AG08395 (cell line): ENCODE measurements at places on chromosomes 16 and 17.

- DNase-seq = peak; percentile 67
These were observed 16.8 kb downstream of the NQO1 start for GRCh38 chr16:69709456-69710084.

- no peak for DNase-seq
These were observed 215.1 kb downstream of the RBFOX1 start for GRCh38 chr16:7547736-7548135.

DNA sequence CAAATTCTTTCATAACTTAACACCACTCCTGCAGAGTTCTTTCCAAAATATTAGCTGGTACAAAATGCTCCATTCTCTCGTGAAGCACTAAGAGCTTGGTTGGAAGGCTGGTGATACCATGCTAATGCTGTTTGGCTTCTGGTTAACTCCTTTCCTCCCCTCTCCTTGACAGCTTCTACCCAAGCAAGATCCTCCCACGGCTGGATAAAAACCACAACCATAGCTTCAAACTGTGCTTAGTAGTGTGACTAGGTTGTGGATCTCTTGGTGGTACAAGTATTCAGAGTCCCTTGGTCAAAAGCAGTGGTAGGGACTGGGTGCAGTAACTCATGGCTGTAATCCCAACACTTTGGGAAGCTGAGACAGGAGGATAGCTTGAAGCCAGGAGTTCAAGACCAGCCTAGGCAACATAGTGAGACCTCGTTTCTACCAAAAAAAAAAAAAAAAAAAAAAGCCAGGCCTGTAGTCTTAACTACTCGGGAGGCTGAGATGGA is 2.3 kb downstream of the PHAF1 start:
- no peak for DNase-seq

- DNase-seq = no peak
These were observed 4.6 kb downstream of the IL21R start for GRCh38 chr16:27406511-27407128.

GRCh38 chr17:64158406-64158805 is 28.5 kb upstream of the ERN1 start:
- no peak for DNase-seq

DNA sequence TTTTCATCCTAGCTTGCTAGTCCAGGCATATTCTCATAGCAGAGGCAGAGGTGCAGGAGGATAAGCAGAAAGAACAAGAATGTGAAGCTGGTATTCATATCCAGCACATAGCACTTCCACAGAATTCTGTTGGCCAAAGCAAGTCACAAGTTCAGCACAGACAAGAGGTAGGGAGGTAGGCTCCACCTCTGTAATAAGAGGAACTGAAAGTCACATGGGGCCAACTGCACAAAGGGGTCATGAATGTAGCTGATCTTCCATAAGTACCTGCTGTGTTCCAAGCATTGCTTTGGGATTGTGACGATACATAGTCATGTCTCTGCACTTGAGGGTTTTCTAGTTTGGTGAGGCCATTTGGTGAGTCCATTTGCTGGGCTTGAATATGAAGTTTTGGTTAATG is 110.8 kb upstream of the MPHOSPH6 start:
- no peak for DNase-seq

GRCh38 chr17:17035920-17036523 is 6.2 kb upstream of the MPRIP start:
- DNase-seq = no peak

DNA sequence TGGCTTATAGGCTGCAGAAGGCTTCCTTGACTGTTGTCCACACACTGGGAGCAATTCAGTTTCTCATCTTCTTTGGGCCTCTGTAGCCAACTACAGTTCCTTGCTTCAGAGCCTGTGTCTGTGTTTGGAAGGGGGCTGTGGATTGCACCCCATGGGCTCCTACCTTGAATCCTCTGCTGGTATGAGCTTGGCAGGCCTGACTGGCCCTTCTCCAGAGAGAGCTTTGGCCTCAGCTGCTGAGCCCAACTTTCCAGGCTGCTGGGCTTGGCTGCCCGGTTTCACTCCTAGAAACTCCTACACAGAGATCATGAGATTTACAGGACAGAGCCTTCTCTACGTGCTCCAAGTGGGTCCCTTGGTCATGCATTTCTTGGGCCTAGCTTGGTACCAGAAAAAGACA is 354.4 kb downstream of the SNX29 start:
- DNase-seq = peak; percentile 23

GRCh38 chr16:16092925-16093627 is 130.2 kb downstream of the ABCC6 start:
- no peak for DNase-seq

- no peak for DNase-seq
These were observed 142.7 kb upstream of the GNAO1 start for GRCh38 chr16:56048425-56049105.

DNA sequence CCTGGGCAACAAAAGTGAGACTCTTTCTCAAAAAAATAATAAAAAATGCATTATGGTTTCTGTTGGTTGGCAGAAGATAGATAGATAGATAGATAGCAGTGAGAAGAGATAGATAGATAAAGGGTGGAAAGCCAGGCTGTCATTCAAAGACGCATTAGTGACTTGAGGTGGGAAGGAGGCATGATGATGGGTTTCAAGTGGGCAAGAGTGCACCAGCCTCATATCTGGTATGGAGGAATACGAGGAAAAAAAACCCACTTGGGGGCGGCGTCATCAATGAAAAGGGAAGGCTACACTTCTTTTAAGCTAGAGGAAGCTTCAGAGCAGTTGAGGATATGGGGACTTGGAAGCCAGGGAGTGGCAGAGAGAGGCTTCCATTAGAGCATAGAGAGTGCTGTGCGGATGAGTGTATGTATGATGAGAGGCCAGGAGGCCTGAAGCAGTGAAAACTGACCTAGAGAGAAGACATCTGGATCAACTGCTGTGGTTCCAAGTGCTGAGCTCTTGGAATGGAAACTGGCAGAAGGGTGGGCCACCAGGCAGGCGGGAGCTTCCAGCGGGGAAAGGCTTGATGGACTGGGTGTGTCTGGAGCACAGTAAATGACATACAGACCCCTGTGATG is 31.8 kb downstream of the CEP95 start:
- no peak for DNase-seq

DNA sequence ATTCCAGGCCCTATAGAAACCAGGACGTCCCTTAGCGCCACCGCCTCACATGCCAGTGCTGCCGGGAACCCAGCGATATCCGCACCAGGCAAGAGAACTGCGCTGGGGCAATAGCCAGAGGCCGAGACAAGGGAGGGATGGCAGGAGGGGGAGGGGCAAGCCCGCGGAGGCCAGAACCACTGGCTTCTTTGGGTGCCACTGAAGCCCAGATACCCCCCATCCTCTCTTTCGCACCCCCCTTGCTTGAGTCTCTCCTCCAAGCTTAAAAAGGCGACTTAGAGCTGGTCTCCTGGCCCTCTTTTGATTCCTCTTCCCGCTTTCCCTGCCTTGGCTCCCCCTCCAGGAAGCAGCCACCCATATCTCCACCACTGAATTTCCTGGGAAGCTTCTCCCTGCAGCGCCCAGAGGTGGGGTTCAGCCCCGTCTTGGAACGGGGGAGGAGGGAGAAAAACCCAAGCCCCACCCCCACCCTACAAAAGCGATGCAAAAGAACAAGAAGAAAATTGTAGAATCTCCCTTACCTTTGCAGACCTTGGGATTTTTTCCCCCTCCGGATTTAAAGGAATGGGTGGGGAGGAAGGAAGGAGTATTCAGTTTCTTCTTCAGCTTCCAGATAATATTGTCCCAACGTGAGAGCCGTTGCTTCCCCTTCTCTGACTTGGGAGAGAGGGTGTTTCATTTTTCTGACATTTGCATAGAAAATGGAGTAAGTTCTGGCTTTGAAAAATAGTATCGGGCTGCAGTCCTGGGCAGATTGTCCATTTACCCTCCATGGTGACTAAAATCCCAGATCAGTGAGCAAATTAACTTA is 622 bp downstream of the HOXB6 start:
- no peak for DNase-seq

DNA sequence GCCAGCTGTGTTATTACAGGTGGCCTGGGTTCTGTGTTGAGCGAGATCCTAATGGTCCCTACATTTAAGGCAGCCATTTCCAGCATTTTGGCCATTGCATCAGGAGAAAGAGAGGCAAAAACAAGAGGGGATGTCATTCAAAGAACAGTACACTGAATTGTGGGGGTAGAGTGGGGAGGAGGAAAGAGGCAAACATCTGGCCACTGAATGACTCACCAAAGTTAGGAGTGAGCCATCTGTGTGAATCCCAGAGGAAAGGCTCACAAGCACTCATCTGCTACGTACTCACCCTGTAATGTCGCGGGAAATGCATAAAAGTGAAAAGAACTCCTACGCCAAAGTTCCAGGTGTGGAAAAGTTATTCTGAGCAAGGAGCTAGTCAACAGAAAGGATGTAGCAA is 16.7 kb downstream of the KRABD2 start:
- DNase-seq = peak; percentile 89

- peak; percentile 93 for DNase-seq
These were observed 73.6 kb downstream of the IL21R start for GRCh38 chr16:27475561-27475960.

DNA sequence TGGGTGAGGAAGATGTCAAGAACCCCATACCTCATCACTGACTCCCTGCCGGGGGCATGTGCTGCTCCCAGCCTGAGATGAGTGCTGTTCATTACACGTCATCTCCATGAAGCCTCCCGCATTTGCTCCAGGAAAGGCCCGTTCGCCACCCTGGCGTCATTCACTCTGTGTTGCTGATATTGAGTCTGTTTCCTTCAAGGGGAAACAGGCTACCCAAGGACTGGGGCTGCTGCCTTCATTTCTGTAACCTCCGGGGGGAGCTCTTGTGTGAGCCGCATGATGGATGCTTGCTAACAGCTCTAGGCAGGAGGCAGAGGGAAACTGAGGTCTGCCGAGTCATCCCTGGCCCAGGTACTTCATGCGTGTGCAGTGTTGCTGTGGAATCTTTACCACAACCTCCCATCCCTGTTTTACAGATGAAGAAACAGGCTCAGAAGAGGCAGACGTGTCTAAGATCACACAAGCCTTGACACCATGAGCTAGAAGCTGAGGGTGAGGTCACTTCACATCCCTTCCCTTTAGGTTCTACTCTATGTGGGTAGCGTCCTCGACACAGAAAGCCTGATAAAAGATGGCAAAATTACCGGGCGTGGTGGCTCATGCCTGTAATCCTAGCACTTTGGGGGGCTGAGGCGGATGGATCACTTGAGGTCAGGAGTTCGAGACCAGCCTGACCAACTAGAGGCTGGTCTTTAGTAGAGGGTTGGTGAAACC is 3.5 kb upstream of the ARMC5 start:
- DNase-seq = no peak

DNA sequence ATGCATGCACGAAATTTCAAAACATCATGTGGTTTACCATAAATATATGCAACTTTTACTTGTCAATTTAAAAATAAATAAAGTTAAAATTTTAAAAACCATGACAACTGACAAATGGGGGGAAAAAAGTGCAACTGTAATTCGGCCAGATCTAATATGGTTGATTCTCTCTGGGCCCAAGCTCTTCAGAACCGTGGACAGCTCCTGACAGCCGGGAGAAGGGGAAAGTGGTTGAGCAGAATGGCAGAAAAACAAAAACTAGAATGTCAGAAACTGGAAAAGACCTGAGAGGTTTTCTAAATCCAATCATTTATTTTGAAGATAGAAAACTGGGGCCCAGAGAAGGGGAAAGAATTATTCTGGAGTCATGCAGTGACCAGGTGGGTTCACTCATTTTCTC is 126.6 kb downstream of the TMEM132E start:
- peak; percentile 13 for DNase-seq

GRCh38 chr17:9022573-9023391 is 1.5 kb downstream of the NTN1 start:
- no peak for DNase-seq

DNA sequence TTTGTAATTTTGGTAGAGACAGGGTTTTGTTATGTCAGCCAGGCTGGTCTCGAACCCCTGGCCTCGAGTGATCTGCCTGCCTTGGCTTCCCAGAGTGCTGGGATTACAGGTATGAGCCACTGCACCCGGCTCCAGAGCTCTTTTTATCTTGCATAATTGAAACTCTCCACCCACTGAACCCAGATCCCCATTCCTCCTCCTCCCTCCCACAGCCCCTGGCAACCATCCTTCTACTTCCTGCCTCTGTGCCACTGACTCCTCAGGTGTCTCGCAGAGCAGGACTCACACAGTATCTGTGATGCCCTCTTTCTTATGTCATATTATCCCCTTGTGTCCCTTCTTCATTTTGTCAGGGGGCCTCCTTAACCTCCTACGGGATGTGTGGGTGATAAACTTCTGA is 340.7 kb downstream of the SLC39A11 start:
- DNase-seq = no peak

DNA sequence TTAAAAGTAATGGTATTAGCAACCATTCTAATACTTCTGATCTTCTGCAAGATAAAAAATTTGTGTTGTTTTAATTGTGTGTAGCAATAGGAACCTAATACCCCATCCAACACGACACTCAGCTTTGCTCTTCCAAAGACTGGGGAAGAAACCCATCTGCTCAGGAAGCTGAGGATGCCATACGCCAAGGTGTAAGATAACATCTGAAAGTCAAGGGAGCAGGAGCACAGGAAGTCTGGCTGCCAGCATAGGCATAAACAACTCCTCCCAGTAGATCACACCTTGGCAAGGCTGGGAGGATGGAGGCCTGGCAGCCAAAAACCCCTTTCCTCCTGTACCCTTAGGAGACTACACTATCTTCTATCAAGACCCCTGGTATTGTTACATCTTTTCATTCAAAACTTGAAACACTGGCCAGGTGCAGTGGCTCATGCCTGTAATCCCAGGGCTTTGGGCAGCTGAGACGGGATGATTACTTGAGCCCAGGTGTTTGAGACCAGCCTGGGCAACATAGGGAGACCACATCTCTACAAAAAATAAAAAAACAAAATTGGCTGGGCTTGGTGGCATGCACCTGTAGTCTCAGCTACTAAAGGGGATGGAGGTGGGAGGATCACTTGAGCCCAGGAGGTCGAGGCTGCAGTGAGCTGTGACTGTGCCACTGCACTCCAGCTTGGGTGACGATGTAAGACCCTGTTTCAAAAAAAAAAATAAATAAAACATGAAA is 5.7 kb upstream of the SPHK1 start:
- no peak for DNase-seq

- DNase-seq = no peak
These were observed 1.3 kb downstream of the SLC16A11 start for GRCh38 chr17:7042501-7043181.

DNA sequence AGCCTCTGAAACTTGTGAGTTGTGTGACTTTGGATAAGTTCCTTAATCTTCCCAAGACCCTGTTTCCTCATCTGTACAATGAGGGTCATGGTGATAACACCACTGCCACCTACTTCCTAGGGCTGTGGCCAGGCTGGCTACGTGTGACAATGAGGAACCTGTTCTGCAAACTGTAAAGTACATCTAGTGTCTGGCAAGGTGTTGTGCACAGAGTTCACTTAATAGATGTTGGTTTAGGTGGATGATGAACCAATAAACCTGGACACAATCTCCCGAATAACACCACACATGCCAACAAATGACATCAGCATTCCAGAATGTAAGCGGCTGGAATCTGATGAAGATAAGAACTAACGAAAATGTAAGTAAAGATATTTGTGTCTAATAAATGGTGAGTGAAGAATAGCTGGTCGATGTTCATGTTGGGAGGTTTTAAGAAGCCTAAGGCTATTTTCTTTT is 82.3 kb downstream of the MARCHF10 start:
- DNase-seq = no peak

GRCh38 chr17:82917699-82918345 is 78.0 kb upstream of the ZNF750 start:
- DNase-seq = peak; percentile 20

- DNase-seq = peak; percentile 96
These were observed at the start of gene KCTD11 for GRCh38 chr17:7351665-7352502. Gene KCTD11 (plus strand): TSS chr17:7352162.
